Endothelial cell of umbilical vein (primary cell): ENCODE measurements at places on chromosomes 2 and 18. TPM values are rescaled to one million over a fixed set of nuclear protein-coding genes. Genes with fewer than 3 reads are reported as not detected.
A peak's percentile ranks its signal among the peaks of the same experiment; 100 is the strongest.

- DNase-seq: no peak
Observed at GRCh38 chr2:3982160-3982559, 278.8 kb downstream of the DCDC2C start.

Gene ITGB6
- not detected in 2 replicates for total RNA-seq

Gene POTEI
- 0.13 and 0.16 TPM in 2 replicates for total RNA-seq

Gene RGPD4
- 0.09 TPM in 1 of 2 replicates, not detected in the other for total RNA-seq

Gene ANKRD53
- 1.3 and 2.2 TPM in 2 replicates for total RNA-seq

GRCh38 chr2:17911491-17912260, 33.2 kb downstream of the KCNS3 start:
- no peak for DNase-seq

- peak; percentile 27 for DNase-seq
Observed at GRCh38 chr2:46737577-46737976, 178.0 kb downstream of the MCFD2 start.

Gene CYP27A1
- total RNA-seq: 12.6 and 15.1 TPM in 2 replicates

DNA sequence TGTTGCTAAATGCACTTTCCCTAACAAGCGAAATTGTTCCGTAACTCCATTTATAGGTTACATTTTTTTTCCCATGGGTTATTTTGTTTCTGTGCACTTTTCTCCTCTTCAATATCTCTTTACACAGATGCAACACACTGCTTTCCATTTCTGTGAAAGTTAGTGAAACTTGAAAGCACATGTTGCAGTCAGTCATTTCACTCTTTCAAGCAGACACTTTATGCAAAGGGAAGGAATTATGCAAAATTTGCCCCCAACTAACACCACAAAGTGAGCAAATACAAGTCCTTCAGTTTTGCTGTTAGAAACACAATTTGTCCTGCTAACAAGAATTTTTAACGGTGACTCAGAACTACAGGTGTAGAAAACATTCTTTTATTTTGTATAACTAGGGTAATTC, 124.8 kb downstream of the PTH2R start:
- DNase-seq: no peak

Gene CRYGD
- total RNA-seq: not detected in 2 replicates

Gene RAB17
- 0.55 and 0.77 TPM in 2 replicates for total RNA-seq

- no peak for DNase-seq
Observed at GRCh38 chr2:88171966-88172365, 1.8 kb downstream of the THNSL2 start.
